ENCODE measurements at places on chromosomes 3 and 15.
A peak's percentile ranks its signal among the peaks of the same experiment; 100 is the strongest.

GRCh38 chr15:32029409-32029861 lies 880 bp upstream of the CHRNA7 start:
- DNase-seq, result no peak

GRCh38 chr3:126983653-126984390 lies 907 bp downstream of the PLXNA1 start:
- peak; percentile 66 for DNase-seq

DNA sequence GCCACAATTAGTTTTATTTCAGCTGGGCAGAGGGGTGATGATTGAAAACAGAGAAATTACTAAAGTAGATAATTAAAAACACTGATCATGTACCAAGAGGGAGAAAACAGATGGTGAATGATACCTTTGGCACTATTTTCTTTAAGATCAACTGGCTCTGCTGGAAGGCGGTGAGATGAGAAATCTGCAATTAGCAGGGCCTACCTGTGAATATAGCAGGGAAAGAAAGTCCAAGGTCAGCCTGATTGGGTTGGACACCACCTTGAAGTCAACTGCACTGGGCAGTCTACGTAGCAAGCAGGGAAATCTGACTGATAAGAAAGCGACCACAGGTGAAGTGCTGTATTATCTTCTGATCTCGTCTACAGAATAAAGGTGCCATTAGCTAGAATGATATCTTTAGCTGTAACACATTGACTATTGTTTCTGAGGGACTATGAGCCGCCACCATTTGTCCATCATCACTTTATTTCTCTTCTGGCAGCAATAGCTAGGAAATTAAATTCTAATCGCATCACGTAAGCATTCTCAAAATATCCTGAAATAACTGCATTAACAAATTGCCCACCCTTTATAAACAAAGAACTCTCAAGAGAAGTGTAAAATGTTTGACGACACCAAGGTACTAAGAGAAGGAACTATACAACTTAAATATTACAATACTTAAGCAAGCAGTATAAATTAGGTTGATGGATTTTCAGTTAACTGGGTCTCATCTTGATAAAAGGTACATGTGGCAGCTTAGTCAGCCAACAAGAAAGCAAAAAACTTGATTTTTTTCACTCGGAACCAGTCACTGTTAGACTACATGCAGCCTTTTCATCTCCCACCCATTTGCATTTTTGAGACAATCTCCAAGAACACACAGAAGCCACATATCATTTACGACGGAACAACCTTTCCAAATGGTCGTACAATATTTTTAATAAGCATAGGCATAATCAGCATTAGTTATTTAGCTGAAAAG lies 1.3 kb downstream of the NEDD4 start:
- no peak for DNase-seq

GRCh38 chr3:140461250-140461649 lies 216.6 kb upstream of the TRIM42 start:
- no peak for DNase-seq

DNA sequence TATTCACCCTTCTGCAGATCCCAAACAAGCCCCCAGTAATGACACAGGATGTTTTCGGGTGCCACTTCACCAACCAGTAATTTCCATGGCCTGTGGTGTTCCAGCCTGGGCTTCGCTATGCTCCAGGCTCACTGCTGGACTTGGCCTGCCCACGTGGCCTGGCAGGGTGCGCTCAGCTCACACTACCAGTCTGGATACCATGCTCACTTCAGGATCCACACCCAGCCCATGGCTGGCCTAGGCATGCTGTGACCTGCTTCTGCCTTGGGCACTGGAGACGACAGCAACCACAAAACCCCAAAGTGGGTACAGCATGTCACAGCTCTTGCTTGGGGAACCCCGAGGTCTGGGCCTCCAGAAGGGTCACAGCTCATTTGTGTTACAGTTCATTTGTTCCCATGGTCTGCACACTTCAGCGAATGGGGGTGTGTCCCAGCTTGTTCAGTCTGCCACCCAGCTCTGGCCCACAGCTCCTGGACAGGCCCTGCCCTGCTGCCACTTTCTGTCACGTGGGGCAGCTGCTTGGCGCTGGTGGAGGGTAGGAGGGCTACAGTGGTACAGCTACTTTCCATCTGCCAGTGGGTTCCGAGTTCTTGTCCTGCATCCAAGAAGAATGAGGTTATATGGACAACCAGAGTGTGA lies 650.8 kb downstream of the MCTP2 start:
- DNase-seq, result no peak

DNA sequence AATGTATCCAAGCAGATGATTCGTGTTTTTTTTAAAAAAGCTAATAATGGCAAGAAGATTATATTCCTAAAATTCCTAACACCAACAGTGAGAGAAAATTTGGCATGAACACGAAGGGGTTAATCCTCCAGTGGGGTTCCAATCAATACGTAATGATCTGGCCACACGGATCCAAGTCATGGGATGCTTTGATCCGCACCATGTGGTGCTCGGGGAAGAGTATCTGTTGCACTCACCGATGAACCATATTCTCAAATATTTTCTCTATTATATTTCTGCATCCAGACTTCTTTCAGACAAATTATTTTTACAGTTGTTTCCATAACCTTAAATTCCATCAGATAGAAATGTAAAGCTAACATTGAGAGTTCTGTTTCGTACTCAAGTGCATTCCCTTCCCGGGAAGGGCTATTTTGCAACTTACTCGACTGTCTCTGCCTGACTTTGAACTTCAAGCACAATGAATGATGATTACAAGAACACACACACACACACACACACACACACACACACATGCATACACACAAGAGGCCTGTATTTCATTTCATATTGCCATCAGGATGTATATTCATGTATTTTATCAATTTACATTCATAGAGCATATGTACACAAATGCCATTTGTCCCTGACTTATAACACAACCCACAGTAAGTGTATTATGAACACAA lies 567.2 kb downstream of the FOXP1 start:
- DNase-seq, result no peak

Data from CD8-positive, alpha-beta memory T cell (primary cell).